MCF 10A (cell line): ENCODE measurements at places on chromosomes 7 and 10. TPM values are rescaled to one million over a fixed set of nuclear protein-coding genes. Genes with fewer than 3 reads are reported as not detected.
A peak's percentile ranks its signal among the peaks of the same experiment; 100 is the strongest.

DNA sequence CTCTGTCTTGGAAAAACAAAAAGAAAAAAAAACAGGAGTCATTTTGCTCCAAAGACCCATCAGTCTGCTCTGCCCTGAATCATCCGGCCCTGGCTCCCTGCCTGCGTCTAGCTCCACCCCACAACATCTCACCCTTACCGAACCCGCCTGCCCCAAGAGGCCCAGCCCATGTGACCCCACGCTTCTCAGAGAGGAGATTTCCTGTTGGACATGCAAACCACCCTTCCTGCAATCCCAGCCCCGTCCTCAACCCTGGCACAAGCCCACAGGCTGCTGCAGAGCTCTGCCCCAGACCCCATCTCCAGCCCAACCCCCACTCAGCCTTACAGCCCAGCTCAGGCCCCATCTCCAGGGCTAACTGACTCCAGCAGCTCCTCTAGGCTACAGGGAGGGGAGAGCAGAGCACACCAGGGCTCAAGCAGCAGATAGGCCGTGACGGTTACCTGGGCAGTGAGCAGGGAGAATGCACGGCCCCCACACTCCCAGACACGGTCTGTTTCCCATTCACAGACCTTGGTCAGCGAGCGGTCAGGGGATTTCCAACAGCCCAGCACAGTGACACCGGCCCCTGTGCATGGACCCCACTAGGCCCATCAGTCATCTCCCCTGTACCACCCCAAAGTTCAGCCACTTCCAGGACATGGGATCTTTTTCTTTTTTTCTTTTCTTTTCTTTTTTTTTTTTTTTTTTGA, 69.9 kb upstream of the GTF2I start:
- DNase-seq: peak; percentile 92

Gene GOLGA7B
- total RNA-seq: 0.05 TPM in 1 of 2 replicates, not detected in the other

Gene SFXN4
- total RNA-seq: 33.2 and 44.7 TPM in 2 replicates

- peak; percentile 89 for DNase-seq
Observed at GRCh38 chr10:110774069-110775019, 97.4 kb upstream of the PDCD4 start.

Gene BTBD16
- 0.16 TPM in 1 of 2 replicates, not detected in the other for total RNA-seq

DNA sequence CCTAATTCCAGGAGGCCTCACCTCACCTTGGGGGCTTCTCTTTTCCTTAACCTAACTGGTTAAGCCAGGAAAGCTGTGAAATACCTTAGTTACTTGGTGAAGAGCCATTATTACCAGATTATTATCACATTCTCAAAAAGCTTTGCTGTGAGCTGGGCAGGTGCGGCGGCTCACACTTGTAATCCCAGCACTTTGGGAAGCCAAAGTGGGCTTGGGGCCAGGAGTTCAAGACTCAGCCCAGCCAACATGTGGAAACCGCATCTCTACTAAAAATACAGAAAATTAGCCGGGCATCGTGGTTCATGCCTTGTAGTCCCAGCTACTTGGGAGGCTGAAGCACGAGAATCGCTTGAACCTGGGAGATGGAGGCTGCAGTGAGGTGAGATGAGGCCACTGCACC, 102.4 kb upstream of the KLF6 start:
- no peak for DNase-seq

GRCh38 chr10:106181501-106181900, 983.0 kb downstream of the SORCS1 start:
- no peak for DNase-seq

DNA sequence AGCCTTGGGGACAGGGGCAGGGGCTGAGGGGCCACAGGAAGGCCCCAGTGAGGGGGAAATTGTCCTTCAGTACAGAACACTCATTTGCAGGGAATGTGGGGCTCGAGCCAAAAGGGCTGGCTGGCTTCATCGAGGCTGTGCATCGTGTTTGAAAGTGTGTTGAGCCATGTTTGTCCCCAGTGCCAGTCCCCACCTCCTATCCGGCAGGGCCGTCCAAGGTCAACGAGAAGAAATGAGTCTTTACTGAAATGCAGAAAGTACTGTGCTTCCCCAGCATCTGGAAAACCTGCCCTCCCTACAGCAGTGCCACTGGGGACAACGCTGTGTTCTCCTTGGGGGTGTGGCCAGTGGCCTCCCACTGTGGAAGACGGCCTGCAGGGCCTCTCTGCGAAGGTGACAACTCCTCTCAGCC, 214.1 kb downstream of the KLF6 start:
- no peak for DNase-seq

Gene CPA1
- total RNA-seq: not detected in 2 replicates

DNA sequence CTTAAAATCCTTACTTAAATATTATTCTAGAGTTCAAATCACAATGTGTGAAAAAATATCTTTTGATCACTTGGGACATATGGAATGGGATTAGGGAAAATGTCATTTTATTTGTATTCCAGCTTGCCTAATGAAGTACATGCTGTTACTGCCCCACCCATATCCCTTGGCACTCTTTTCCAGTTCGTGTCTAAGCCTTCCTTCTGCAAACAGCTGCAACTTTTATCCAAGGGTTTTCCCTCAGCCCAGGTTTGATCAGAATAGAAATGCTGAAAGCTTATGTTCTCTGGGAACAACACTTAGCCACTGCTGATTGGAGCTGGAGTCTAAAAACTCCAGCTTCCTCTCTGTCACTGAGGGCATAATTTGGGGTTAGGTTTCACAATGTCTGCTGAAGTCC, 214.1 kb upstream of the FAM3C start:
- DNase-seq: peak; percentile 8

GRCh38 chr10:28332726-28333125, 29.9 kb upstream of the MPP7 start:
- DNase-seq: no peak

DNA sequence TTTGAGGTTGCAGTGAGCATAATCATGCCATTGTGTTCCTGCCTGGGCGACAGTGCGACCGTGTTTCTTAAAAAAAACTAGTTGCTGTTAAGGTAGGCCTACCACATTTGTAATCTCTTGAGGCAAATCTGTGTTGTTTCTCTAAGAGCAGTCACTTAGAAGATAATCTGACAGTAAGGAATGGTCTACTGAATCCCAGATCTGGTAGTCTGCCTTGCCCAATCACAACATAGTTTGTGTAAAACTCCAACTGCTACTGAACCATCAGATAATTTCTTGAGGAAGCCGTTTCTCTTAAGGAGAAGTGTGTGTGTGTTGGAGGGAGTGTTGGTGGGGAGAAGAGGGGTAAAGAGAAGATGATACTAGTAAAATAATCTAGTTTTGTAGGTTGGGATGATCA, 5.0 kb downstream of the NRF1 start:
- no peak for DNase-seq

DNA sequence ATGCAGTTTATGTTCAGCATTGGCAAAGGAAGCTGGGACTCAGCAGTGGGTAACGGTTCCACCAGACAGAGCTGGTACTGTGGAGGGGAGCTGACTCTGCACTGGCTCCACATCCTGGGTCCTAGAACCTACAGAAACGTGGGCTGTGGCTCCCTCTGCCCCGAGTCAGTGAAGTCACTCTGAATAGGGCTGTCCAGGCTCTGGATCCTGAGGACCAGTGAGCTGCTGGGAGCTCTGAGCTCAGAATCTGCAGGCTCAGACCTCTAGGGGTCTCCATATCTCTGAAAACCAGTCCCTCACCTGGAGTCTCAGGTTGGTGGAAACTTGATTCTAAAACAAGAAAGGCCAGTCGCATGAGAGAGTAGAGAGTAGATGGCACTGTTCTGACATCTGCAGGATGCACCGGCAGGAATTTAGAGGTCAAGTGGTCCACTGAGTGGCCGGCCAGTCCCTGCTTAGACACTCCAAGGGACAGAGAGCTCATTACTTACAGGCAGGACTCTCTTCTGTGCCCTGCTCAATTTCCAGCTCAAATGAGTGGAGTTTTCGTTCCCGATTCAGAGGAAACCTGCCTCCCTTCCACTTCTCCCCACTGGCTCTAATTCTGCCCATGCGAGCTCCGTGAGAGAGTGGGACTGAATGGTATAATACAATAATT, 18.6 kb downstream of the NPFFR1 start:
- DNase-seq: peak; percentile 45

DNA sequence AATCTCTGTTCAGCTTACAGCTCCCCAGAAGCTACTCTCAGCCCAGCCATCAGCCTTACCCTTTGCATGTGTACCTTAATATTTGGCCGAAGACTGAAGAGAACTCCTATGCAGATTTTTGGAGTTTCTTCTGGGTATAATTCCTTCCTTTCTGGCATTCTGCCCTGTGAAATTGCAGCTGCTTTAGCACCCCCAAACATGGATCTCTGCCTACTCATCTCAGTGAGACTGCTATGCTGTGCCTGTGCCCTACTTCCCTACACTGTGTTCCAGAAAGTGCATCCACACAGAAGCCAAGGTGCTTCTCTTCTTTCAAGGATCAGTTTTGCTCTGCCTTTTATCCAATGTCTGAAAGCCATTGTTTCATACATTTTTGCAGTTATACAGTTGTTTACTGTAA, 81.6 kb downstream of the NPY start:
- DNase-seq: no peak

DNA sequence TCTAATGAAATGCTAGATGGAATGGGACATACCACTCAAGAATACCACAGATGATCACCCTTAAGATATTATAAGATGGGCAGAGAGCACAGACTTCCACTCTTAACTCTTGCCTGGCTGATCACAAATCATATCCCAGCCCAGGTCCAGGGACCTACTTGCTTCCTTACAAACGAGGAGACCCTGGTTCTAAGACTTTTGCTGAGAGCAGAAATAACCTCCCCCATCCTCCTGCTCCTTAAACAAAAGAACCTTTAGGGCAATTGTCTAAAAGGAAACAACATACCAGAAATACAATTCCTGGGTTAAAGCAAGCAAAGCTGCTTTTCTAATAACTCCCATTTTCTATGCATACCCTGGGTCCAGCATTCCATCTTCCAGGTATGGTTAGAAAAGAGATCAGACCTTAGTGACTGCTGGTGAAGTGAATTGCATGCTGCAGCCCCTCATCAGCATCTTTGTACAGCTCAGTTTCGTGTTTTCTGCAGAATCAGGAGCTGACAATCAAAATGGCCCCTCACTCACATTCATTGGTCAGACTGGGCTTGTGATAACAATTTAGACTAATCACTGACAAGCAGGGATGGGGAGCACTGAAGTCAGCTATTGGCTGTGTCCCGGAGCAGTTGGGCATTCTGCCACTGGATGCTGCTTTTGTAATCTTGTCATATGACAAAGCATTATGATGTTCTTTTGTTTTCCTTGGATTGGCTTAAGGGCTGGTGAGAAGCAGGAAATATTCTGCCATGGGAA, 14.6 kb downstream of the IFIT3 start:
- DNase-seq: peak; percentile 81

Gene AKR1C3
- total RNA-seq: 22.0 and 22.9 TPM in 2 replicates

GRCh38 chr7:43528576-43529354, 54.1 kb upstream of the STK17A start:
- no peak for DNase-seq

- DNase-seq: no peak
Observed at GRCh38 chr7:69922026-69922803, 323.9 kb downstream of the AUTS2 start.

DNA sequence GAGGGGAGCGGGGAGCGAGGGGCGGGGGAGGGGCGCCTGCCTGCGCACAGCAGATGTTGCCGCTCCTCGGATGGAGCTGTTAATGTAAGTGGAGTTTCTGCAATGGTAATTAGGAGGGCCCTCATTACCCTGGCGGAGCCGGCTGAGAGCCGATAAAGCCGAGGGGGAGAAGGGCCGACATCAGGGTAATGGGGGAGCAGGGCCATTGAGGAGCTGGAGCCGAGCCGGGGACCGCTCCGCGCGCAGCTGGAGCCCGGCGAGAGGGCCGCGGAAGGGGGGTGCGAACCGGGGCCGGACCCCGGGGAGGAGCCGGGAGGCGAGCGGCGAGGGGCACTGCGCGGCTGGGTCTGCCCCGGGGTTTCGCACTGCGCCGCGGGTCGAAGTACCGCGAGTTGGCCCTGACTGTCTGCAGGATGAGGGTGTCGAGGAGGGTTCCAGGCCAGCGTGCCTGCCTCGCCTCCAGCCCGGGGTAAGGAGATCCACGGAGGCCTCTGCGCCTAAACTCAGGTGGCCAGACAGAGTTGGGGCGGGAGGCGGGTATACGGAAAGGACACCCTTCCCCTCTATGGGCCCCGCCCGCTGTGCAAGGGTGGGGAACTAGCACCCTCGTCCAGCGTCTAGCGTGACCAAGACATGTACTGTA, 55.0 kb upstream of the LBX1 start:
- DNase-seq: no peak

DNA sequence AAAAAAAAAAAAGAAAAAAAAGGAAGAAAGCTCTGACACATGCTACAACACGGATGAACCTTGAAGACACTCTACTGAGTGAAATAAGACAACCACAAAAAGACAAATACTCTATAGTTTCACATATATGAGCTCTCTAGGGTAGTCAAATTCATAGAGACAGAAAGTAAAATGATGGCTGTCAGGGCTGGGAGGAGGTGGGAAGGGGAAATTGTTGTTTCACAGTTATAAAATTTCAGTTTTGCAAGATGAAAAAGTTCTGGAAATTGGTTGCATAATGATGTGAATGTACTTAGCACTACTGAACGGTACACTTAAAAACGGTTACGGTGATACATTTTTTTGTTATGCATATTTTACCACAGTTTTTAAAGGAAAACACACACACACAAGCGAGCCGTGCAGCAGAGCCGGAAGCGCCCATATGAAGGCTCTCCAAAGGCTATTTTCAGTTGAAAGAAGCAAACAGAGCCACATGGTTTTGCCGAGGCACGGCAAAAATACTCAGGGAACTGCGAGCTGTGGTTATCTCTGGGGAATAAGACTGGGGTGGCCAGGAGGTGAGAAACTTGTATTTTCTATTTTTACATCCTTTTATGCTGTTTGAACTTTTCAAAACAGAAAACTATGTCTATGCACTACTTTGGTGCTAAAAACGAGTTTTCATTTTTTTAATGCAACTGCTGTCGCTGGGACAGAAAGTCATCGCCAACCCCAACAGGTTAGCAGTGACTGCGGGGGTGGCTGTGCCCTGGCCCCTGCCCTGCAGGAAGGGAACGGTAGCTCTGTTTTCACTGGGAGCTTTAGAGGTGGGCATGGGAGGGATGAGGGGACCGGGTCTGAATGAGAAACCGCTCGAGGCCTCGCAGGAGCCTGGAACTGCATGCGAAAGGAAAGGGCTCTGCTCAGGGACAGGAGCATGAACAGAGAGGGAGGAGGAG, 132.9 kb downstream of the OAT start:
- DNase-seq: no peak

DNA sequence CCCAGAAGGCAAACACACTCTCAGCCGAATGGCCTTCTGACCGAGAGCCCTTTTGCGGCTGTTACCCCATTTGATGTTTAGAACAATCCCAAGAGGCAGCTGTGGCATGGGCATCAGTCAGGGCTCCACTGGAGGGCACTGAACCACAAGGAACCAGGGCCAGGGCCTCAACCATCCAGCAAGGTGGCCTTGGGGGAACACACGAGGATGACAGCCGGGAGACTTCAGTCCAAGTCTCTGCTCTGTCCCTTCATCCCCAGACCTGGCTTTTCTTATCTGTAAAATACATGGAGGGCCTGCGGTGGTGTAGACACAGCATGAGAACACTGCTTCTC, 63.6 kb upstream of the INSIG1 start:
- DNase-seq: no peak

- no peak for DNase-seq
Observed at GRCh38 chr10:26739071-26739631, 41.6 kb downstream of the PDSS1 start.

Gene IDI2
- total RNA-seq: not detected in 2 replicates

Gene ANXA8
- 47.3 and 103 TPM in 2 replicates for total RNA-seq
